ENCODE measurements at places on chromosomes 1 and 21.

- peak; percentile 47 for DNase-seq
Observed at GRCh38 chr1:46533179-46533864, 18.1 kb downstream of the KNCN start.

DNA sequence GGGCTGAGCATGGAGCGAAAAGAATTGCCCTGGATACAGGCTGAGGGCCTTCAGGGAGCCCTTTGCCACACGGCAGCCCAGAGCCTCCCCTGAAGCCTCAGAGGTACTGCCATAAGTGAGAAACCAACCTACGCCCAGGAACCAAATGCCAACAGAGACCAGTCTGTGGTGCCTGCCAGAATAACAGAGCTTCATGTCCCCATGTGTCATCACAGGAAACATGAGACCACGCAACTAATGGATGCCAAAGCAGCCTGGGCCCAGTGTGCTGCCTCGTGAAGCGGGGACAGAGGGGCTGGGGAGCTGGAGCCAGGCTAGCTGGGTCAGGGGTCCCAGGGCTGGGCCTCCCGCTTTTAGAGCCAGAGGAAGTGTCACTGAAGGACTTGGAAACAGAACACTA, 18.7 kb upstream of the STUM start:
- no peak for DNase-seq

GRCh38 chr1:106698660-106699059, 357.8 kb upstream of the PRMT6 start:
- DNase-seq = no peak

GRCh38 chr1:46488343-46489168, 1.1 kb upstream of the DMBX1 start:
- DNase-seq = no peak

- DNase-seq = no peak
Observed at GRCh38 chr1:158732524-158732923, 12.0 kb upstream of the OR6K3 start.

GRCh38 chr1:93680076-93680419, 1.6 kb downstream of the BCAR3 start:
- DNase-seq = no peak

DNA sequence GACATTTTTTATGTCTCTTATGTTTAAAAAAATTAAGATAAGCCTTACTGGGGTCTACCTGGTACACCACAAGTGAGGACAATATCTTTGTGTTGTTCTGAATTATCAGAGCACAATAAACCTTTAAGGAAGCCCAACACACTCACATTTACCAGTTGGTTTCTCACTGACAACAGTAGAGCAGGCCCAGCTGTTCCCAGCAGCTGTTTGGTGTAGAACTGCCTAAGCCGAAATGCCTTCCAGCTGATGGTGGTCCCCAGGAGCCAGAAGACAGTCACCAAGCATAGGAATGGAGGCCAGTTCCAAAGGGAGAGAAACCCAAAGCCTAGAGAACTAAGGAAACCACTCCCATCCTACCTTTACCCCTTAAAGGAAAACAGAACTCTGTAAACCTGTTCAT, 428.6 kb upstream of the CAMK1G start:
- DNase-seq = no peak

DNA sequence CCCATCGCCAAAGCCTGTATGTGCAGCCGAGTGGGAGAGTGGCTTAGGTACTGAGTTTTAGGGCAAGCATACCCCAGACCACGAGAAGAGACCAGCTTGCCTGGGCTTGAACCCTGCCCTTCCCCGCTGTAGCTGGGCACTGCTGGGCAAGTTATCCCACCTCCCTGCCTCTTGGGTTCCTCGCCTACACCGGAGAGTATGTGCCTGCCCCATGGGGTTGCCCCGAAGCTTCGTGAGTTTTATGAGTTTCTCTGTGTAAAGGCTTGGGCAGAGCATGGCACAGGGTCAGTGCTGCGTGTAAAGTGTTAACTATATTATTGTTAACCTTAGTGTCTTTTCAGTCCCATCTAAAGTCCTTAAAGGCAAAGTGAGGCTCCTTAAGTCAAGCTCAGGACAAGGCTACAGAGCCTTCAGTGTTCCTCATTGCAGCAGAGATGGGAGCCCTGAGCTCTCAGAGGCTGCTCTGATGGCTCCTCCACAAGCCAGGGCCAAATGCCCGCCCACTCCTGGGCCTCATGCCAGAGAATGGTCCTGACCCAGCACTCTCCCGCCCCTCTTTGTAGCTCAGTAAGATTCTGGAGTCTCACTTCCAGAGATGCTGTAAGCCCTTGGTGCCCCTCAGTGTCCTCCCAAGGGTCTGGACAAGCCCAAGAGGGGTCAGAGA, 37.0 kb upstream of the KCNA10 start:
- DNase-seq = no peak

- DNase-seq = peak; percentile 13
Observed at GRCh38 chr1:35707601-35708440, 10.9 kb downstream of the C1orf216 start.

DNA sequence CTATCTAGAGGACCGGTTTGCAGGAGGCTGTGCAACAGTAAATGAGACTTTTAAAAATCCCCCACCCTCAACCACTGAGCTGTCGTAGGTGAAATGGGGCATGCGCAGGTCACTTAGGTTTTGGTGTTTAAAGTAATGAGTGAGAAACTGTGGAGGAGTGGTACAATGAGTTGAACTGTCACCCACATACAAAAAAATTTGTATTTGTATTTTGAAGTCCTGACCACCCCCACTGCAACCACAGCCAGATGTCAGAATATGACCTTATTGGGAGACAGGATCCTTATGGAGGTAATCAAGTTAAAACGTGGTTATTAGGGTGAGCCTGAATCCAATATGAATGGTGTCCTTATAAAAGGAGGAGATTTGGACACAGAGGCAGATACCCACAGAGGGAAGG, 1.6 kb upstream of the IRF6 start:
- no peak for DNase-seq

DNA sequence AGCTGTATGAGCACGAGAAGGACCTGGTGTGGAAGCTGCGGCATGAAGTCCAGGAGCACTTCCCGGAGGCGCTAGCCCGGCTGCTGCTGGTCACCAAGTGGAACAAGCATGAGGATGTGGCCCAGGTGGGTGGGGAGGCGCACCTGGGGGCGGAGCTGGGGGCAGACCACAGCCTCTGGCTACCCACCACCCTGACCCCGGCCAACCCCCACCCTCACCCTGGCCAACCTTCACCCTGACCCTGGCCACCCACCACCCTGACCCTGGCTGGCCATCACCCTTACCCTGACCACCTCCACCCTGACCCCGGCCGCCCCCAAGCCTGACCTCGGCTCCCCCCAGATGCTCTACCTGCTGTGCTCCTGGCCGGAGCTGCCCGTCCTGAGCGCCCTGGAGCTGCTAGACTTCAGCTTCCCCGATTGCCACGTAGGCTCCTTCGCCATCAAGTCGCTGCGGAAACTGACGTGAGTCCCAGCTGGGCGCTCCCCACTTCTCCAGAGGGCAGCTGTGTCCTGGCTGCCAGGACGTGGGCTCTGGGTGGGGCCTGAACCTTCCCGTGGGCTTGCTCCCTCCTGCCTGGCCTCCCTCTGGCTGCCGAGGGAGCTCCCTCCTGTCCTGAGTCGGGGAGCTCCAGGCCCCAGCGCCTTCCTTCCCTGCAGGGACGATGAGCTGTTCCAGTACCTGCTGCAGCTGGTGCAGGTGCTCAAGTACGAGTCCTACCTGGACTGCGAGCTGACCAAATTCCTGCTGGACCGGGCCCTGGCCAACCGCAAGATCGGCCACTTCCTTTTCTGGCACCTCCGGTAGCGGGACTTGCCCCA, 69.5 kb downstream of the PIK3CD start:
- no peak for DNase-seq

GRCh38 chr1:41666981-41667631, 182.6 kb upstream of the EDN2 start:
- DNase-seq = peak; percentile 85

- no peak for DNase-seq
Observed at GRCh38 chr1:155309423-155310021, 856 bp downstream of the FDPS start.

- DNase-seq = no peak
Observed at GRCh38 chr1:178530037-178530402, 17.1 kb downstream of the TEX35 start.

DNA sequence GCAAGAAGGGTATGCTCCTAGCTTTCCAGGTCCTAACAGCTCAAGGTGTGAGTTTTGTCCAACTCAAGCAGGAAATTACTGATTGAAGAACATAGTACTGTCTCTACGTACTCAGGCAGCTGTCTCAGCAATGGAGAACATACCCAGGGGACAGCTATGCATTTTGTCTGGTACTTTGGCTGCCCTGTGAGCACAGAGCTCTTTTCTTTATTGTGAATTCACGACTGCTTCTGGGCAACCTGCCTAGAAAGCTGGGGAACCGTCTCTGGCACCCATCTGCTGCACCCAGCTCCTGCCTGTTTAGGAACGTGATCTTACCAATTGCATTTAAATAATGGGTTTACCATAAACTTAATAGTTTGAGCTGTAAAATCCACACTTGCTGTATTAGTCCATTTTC, 258.1 kb downstream of the HHAT start:
- DNase-seq = no peak

GRCh38 chr1:161869291-161869690, 103.2 kb downstream of the ATF6 start:
- no peak for DNase-seq

DNA sequence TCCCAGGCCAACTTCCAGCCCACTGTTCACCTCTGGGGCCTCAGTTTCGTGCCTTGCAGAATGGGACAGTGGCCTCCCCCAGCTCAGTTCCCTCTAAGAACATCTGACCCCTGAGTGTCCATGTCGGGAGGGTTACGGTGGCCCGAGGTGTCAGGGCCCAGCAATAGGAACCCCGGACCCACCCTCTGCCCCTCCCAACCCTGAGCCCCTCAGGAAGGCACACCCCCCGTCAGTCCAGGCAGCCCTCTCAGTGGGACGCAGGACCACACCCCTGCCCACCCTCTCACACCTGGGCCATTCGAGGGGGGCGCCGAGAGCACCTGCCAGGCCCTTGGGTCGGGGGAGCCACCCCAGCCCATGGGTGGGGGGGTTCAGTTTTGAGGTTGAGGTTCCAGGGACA, 447 bp downstream of the TTC34 start:
- DNase-seq = no peak

- DNase-seq = no peak
Observed at GRCh38 chr21:41622831-41623548, 115.0 kb upstream of the TMPRSS2 start.

GRCh38 chr1:25641931-25642573, 25.5 kb downstream of the MAN1C1 start:
- DNase-seq = peak; percentile 30

DNA sequence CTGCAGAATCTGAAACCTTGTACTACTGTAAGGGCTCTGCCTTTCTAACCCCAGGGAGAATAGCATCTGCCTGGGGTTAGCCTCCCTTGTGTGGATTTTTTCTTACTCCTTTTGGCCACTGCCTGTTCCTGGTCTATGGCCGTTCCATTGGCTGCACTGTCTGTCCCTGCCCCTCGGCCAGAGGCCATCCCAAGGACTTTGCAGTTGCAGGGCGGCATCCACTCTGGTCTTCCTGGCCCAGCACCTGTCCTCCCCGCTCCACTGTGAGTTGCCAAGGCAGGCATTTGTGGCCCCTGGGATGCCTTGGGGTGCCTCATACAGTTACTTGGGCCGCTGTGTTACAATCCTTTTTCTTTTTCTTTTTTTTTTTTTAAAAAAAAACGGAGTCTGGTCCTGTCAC, 45.8 kb downstream of the PDE9A start:
- no peak for DNase-seq

DNA sequence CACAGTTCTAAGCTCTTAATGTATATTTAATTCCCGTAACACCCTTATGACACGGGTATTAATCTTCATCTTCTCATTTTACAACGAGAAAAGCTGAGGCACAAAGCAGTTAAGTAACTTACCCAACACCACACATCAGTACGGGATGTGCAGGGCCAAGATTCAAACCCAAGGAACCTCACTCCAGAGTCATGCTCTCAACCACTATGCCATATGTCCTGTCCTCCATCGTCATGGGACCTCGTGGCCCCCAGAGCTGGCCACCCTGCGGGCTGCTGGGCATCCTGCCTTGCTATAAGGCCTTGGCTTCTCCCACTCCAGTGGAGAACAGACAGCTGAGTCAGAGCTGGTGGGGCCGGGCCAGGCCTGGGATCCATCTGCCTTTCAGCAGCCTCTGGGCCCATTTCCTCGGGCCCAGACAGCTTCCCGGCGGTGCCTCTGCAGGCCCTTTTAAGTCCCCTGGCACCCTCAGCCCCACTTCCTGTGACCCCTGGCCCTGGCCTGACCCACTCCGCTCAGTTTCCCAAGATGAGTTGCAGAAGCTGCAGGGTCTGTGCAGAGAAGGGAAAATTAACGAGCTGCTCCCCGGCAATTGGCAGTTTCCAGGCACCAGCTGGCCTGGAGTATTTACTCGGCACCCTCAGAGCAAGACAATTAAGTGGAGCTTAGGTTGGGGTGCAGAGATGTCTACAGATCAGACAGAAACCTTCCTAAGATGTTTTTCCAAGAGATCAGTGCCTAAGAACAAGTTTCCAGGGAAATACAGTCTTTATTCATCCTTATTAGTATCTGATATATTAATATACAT, 98.2 kb downstream of the EPHB2 start:
- DNase-seq = no peak

DNA sequence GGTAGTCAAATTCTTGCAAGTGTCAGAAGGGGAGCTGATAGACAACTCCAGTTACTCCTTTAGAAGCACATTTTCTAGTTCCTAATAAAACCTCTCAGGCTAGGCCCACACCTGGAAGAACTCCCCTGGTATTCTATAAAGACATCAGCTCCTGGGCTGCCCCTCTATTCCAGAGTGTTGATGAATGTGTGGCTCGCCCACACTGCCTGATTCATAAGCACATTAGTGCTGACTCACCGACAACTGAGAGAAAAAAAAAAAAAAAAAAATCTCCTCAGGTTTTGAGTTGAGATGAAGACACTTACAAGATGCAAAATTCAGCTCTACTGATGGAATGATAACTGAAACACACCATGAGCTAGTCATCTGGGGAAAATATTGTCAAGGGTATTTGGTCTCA, 188.1 kb downstream of the TNR start:
- no peak for DNase-seq

DNA sequence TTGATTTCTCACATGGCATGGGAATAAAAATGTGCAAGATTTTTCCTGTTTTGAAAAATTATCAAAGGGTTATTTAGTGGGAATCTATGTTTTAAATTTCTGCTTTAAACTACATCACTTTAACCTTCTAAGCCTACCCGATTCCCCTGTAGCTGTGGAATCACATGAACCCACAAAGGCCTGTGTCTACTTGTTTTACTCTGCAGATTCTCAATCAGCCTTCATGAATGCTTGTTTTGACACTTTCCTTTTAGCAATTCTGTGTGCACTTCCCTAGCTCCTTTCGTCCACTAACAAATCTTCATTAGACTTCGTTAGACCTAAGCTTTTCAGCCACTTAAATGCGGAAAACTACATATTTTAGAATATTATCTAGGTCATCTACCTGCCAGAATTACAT, 56.0 kb upstream of the C1orf21 start:
- DNase-seq = no peak

Data from CD4-positive, alpha-beta T cell treated with Interleukin-15 for 4 hours (primary cell).